Lung (tissue), 17 donors: ENCODE measurements at places on chromosomes 7 and 10.

- no peak for DNase-seq
These were observed 355.1 kb downstream of the GALNT17 start for GRCh38 chr7:71486856-71487628.

- no peak for DNase-seq
These were observed 31.4 kb downstream of the LRRC27 start for GRCh38 chr10:132363376-132363775.

DNA sequence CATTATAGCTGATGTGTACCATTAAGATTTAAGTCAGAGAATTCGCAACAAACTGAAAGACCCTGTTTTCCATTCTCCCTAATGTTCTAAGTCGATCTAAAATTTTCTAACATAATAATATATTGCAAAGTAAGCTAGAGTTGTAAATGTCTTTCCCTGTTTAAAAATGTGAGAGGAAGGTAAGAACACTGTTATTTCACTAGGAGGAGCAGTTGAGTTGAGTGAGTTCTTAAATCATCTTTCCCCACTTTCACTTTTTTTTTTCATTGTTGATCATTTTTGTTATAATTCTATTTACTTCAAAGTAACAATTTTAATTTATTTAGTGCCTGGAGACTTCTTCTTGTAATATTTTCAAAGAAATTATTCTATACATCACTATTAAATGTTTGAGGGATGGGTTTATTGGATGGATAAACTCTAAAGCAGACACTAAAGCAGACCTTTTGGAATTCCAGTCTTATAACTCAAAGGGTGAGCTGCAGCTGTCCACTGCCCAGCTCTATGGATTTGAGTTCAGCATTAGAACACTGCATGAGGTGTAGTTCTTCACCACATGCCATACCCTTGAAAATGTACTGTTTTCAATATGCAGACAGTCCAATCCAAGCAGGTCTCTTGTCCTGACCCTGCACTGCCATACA is 181.3 kb upstream of the FZD1 start:
- DNase-seq = peak; percentile 86

- no peak for DNase-seq
These were observed 11.2 kb downstream of the WDR86 start for GRCh38 chr7:151398446-151399304.

DNA sequence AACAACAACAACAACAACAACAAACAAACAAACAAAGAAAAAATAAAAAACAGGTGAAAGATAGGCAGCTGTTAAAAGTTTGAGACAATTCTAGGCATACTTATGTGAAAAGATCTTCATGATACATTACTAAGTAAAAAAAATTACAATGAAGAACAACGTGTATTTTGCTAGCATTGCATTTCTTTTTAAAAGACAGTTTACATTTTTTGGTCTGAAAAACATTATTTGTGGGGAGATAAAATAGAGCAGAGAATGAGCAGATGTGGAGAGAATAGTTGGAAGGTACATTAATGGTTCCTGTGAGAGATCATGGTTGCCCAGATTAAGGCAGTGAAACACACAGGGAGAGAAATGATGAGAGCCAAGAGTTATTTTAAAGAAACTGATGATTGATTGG is 210.2 kb upstream of the MKLN1 start:
- DNase-seq = no peak

DNA sequence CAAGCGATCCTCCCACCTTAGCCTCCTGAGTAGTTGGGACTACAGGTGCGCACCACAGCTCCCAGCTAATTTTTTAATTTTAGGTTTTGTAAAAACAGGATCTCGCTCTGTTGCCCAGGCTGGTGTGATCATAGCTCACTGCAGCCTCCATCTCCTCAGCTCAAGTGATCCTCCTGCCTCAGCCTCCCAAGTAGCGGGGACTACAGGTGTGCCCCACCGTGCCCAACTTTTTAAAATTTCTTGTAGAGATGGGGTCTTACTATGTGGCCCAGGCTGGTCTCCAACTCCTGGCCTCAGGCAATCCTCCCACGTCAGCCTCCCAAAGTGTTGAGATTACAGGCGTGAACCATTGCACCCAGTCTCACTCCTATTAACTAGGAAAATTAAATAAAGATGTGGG is 7.5 kb downstream of the TMEM225B start:
- DNase-seq = no peak

GRCh38 chr10:119301397-119301796 is 94.0 kb downstream of the GRK5 start:
- DNase-seq = no peak

DNA sequence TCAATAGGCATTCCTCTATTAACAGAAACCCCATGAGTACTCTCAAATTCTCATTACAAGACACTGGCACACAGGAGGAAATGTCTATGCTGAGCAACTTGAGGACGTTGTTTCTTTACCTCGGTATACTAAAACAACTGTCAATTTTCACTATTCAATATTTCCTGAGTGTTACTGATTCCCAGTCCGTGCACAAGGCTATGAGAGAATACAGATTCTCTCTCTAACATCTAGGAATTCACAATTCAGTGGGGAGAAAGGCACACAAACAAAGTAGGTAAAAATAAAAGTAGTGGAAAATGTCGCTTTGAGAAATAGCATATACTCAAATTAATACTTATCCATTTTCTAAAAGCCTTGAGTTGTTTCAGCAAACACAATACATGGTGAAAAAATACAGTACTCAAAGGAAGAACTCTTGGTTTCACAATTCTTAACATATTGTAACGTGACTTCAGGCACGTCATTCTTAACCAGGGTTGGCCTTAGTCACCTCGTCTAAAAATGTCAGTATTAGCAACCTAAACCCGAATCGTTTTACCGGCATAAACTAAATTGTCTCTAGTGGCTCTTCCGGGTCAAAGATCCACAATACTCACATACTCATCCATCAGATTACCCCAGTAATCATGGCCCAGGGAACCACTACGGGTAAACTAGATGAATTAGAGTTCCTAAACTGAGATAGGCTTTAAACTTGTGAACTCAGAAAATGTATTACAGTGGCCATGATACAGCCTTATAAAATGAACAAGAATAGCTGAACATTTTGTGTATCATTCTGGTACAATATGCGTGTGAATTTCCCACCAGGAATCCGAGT is 1.5 kb downstream of the IPMK start:
- peak; percentile 74 for DNase-seq

DNA sequence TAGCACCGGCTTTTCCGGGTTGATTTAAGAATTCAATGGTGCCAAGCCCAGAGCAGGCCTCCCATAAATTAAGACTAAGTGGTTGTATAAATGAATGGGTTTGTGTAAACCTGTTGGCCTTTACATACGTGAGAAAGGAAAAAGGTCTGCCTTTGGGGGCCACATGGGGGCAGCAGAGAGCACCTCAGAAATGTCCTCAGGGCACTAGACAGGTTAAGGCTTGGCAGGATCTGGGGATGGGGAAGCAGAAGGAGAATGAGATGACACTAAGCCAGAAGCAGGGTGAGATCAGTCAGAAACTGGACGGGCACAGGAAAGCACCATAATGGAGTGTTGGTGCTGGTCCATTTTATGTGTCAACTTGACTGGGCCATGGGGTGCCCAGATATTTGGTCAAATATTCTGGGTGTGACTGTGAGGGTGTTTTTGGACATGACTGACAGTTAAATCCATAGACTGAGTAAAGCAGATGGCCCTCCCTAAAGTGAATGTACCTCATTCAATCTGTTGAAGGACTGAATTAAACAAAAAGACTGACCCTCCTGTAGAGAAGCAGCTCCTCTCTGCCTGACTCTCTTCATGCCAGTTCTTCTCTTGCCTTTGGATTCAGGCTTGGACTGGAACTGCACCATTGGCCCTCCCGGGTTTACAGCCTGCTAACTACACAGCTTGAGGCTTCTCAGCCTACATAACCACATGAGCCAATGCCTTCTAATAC is 58.9 kb downstream of the FRMPD2 start:
- DNase-seq = peak; percentile 38

DNA sequence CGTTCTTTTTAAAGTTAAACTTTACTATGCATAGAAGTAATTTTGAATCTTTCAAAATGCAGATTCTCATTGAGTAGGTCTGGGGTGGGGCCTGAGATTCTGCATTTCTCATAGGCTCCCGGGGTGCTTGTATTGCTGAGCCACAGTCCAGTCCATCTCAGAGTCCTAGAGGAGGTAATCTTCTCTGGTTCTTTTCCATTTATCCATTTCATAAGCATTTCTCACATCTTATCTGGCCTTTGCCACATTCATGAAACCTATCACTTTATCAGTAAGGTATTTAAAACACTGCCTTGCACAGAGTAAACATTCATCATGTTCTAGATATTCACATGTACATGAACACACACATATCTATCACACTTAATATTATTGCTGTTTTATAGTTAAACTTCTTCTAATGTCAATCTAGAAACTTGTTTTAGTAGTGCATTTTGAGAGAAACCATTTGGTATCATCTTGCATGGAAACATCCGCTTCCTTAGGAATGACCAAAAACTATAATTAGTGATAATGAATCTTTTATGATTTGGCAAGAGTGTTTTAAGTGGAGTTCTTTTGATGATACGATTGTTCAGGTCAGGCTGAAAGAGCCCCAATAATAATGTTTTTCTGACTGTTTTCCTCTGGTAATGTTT is 12.0 kb downstream of the GNAI1 start:
- DNase-seq = peak; percentile 85

GRCh38 chr7:21942955-21943354 is 2.7 kb downstream of the CDCA7L start:
- DNase-seq = no peak

- DNase-seq = no peak
These were observed 1041.8 kb downstream of the GATA3 start for GRCh38 chr10:9096288-9096687.

DNA sequence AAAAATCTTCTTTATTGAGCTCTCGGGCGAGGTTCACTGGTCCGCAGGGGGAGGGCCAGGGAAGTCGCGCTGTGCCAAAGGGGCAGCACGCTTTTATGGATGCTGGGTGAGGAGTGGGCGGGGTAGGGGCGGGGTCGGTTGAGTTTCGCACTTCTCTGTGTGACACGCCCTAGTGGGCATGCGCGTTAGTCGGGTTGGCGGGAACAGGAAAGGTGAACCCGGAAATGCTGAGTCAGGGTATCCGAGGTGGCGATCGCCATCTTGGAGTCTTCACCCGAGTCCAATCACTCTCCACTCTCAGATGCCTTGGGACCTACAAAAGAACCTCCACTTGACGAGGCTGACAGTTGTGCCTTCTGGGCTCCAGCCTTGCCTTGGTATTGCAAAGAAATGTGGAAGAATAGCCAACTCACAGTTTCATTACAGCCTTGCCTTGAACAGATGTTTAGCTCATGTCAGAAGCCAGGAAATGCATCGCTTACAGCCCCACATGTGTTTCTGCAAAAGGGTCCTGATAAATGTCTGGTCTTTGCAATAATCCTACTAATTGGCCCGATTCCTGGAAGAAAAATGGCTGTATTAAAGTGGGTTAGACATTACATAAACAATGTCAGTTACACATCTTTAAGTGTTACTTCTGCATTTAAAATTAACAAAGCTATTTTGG is 64.1 kb downstream of the AHR start:
- DNase-seq = peak; percentile 82

DNA sequence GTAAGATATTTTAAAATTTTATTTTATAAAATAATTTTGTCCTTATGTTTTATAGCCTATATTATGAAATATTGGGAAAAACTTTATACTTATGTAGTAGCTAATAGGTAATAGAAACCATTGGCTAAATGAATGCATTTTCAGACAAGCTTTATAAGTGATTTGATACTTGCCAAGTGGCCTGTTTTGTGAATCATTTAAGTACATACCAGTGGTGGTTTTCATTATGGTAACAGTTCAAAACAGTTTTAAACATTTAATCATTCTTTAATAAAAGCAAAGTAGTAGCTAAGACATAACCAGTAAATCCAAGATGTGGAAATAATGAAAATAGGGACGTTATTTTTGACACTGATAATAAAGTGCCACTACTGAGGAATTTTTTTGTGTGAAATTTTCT is 182.2 kb downstream of the PHF14 start:
- no peak for DNase-seq

- DNase-seq = no peak
These were observed 35.3 kb downstream of the CARD11 start for GRCh38 chr7:3008386-3008785.

- no peak for DNase-seq
These were observed 19.9 kb downstream of the SPAG6 start for GRCh38 chr10:22365233-22365632.

GRCh38 chr7:33503736-33504135 is 374.4 kb downstream of the BBS9 start:
- DNase-seq = no peak

GRCh38 chr10:111548084-111548726 is 471.4 kb downstream of the ADRA2A start:
- DNase-seq = no peak

GRCh38 chr7:158676906-158677305 is 27.7 kb downstream of the NCAPG2 start:
- no peak for DNase-seq

GRCh38 chr10:12412666-12413368 is 63.5 kb downstream of the CAMK1D start:
- no peak for DNase-seq

GRCh38 chr7:157299613-157300368 is 37.0 kb upstream of the DNAJB6 start:
- DNase-seq = no peak

GRCh38 chr10:58920655-58921003 is 255.8 kb upstream of the PHYHIPL start:
- DNase-seq = no peak

- DNase-seq = no peak
These were observed 8.2 kb downstream of the GHRHR start for GRCh38 chr7:30971840-30972563.

- no peak for DNase-seq
These were observed 41.4 kb downstream of the GRID1 start for GRCh38 chr10:86325158-86325557.

GRCh38 chr7:79282882-79283602 is 170.4 kb downstream of the MAGI2 start:
- peak; percentile 58 for DNase-seq

DNA sequence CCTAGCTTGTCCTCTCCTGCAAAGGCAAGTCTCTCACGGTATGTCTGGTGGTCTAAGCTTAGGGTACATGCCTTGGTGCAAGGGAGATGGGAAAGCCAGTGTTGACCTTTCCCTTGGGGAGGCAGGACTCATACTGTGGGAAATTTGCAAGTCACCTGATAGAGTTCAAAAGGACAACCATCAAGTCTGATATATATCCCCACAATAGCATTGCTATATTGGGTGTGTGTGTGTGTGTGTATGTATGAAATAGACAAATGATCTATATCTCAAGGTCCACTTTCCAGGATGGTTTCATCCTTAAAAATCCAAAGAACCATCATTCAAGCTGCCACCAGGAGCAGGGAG is 12.2 kb upstream of the FFAR4 start:
- no peak for DNase-seq

DNA sequence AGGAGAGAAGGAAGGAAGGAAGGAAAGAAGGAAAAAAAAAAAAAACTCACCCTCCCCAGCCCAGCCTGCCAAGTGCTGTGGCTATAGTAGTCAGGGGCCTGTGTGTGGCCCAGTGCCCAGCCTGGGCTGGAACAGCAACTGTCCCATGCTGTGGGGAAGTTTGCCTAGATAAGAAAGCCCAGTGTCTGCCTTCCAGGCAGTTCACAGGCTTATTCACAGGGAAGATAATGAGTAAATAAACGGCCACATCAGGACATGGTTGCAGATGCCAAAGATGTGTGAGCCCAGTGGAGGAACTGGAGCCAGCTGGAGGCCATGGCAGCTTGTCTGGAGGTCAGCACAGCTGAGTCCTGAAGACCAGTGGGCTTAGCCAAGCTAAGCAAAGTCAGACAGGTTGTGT is 132.4 kb upstream of the FOXK1 start:
- peak; percentile 68 for DNase-seq

GRCh38 chr10:101587725-101588653 is at the start of the genes DPCD and POLL:
Gene DPCD, plus strand, starts transcription at chr10:101588321. Its CDS starts 16 bp downstream, at chr10:101588337.
Gene POLL, minus strand, starts transcription at chr10:101588257. Its CDS starts 897 bp downstream, at chr10:101587360.
- peak; percentile 97 for DNase-seq

- DNase-seq = no peak
These were observed 27.9 kb upstream of the LOXL4 start for GRCh38 chr10:98295907-98296306.

GRCh38 chr7:137687556-137688265 is 159.1 kb downstream of the DGKI start:
- DNase-seq = no peak
